Naive thymus-derived CD4-positive, alpha-beta T cell (primary cell): ENCODE measurements at places on chromosomes 7 and 10.

DNA sequence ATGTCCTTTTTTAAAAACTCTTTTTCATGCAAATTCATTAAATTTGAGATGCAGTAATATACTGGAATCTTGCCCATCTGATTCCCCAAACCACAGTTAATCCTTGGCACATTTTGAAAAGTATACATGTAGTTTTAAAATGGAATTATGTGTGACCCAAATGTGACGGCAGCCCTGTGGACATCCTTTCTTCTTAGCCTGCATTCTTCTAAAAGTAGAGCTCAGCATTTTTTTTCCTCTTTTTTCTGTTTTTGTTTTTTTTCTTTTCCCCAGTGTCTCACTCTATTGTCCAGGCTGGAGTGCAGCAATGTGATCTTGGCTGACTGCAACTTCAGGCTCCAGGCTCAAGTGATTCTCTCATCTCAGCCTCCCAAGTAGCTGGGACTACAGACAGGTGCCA, 338.9 kb downstream of the GALNT17 start:
- H3K27me3 ChIP-seq: no peaks in the 10 kb centered on the region
- no peaks in the 10 kb centered on the region for H3K4me1 ChIP-seq
- H3K4me3 ChIP-seq: no peak overlapping the region
- H3K27ac ChIP-seq: no peak overlapping the region
- H3K36me3 ChIP-seq: no peaks in the 10 kb centered on the region

DNA sequence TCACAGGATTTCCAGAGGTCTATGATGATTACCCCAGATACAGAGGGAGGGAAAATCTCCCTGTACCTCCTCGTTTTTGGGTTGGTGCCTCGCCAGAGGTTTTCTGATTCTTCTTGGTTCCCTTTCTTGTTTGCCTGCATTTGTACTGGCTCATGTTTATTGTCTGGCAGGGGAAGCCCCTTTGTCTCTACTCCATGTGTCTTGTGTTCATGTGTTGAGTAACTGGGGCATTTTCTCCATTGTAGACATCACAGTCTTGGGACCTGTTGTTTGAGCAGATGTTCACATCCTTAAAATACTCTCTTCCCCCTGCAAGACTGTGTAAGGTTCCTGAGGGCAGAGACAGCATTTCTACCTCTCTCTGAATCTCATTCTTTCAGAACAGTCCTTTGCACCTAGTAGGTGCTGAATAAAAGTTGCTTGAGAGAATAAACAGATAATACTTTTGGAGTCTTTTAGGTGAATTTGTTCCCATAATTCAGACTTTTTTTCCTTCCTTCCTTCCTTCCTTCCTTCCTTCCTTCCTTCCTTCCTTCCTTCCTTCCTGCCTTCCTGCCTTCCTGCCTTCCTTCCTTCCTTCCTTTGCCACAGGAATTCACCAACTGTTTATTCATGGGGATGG, 25.1 kb downstream of the CDK14 start:
- H3K27me3 ChIP-seq: no peaks in the 10 kb centered on the region
- H3K27ac ChIP-seq: no peak overlapping the region
- no peak for DNase-seq
- no peaks in the 10 kb centered on the region for H3K36me3 ChIP-seq

DNA sequence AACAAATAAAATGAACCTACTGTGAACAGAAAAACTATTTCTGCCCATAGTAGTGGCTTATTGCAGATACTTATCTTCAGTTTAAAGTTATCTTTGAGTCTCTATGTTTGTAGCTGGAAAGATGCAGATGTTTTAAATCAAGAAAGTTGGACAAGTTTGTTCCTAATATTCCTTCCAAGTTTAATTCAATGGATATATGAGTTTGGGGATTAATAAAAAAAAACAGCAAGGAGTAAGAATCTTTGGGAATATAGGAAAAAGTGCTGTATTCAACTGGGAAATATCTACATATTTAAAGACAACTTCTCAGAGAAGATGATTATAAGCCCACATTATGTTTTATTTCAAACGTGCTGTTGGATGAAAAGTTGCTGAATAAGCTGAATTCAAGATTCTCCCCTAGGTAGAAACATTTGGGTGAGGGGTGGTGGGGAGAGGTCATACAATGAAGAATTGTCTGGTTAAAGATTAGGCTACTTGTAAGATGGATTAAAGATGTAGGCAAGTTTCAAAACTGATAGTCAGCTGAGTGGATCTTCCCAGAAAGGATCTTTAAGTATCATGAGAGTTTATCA, 1135.2 kb downstream of the CNTNAP2 start:
- H3K27ac ChIP-seq: no peak overlapping the region
- no peaks in the 10 kb centered on the region for H3K36me3 ChIP-seq
- H3K27me3 ChIP-seq: no peaks in the 10 kb centered on the region
- no peaks in the 10 kb centered on the region for H3K4me1 ChIP-seq
- no peak for DNase-seq
- H3K4me3 ChIP-seq: no peak overlapping the region

GRCh38 chr10:122113161-122113944, 124.4 kb downstream of the TACC2 start:
- no peaks in the 10 kb centered on the region for H3K36me3 ChIP-seq
- H3K4me1 ChIP-seq: no peaks in the 10 kb centered on the region
- no peak overlapping the region for H3K4me3 ChIP-seq
- no peak overlapping the region for H3K27ac ChIP-seq
- no peak for DNase-seq

DNA sequence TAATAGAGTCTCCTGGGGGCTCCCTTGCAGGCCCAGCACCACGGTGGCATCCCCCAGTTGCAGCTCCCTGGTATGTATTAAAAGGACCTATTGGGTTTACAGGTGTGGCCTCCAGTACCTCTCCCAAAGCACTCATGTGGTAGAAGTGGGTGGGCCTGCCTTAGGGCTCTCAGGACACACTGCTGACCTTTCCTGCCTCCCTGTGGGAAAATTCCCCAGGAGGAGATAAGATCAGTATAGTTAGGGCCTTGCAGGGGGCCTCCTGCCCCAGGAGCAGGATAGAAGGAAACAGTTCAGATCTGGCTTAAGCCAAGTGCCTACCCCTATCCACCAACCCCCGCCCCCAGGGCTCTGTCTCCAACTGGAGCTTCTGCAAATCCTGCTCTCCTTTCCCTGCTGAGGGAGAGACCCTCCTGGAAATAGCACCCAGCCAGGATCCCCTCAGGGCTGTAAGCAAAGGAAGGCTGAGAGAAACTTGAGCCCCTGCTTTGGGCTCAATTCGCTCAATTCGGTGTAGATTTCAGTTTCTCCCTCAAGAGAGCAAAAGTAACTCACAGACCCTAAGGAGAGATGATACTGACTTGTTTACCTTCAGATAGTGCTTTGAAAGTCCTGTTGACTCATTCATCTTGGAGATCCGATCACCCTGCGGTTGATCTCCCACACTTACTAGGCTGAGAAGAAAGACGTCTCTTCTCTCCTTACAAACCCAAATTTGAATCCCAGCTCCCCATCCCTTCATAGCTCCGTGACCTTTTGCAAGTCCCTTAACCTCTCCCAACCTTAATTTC, 130.6 kb downstream of the WDR11 start:
- H3K4me3 ChIP-seq: no peak overlapping the region
- no peak for DNase-seq
- H3K27ac ChIP-seq: no peak overlapping the region
- no peaks in the 10 kb centered on the region for H3K36me3 ChIP-seq
- peaks cover 9% of the 10 kb centered on the region for H3K27me3 ChIP-seq

DNA sequence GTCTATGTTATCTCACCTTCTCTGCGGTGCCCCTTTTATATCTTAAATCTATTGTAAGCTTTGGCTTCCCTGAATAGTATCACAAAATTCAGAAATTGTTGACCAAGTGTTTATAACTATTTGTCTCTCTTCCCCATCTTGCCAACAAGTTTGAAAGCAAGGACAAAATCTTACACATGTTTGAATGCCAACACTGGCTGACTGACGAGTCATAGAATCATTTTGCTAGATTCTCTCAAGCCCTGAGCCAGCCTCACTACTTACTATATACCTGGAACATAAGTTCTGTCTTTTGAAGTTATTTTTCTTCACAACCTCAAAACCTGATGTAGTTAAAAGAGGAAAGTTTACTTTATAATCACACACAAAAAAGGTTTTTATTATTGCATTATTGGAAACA, 700.7 kb downstream of the PHTF2 start:
- DNase-seq: no peak
- H3K4me3 ChIP-seq: no peak overlapping the region
- no peaks in the 10 kb centered on the region for H3K36me3 ChIP-seq
- no peaks in the 10 kb centered on the region for H3K4me1 ChIP-seq
- no peak overlapping the region for H3K27ac ChIP-seq
- H3K27me3 ChIP-seq: no peaks in the 10 kb centered on the region

GRCh38 chr10:119299531-119299930, 92.2 kb downstream of the GRK5 start:
- no peak overlapping the region for H3K27ac ChIP-seq
- H3K27me3 ChIP-seq: no peaks in the 10 kb centered on the region
- no peak for DNase-seq

DNA sequence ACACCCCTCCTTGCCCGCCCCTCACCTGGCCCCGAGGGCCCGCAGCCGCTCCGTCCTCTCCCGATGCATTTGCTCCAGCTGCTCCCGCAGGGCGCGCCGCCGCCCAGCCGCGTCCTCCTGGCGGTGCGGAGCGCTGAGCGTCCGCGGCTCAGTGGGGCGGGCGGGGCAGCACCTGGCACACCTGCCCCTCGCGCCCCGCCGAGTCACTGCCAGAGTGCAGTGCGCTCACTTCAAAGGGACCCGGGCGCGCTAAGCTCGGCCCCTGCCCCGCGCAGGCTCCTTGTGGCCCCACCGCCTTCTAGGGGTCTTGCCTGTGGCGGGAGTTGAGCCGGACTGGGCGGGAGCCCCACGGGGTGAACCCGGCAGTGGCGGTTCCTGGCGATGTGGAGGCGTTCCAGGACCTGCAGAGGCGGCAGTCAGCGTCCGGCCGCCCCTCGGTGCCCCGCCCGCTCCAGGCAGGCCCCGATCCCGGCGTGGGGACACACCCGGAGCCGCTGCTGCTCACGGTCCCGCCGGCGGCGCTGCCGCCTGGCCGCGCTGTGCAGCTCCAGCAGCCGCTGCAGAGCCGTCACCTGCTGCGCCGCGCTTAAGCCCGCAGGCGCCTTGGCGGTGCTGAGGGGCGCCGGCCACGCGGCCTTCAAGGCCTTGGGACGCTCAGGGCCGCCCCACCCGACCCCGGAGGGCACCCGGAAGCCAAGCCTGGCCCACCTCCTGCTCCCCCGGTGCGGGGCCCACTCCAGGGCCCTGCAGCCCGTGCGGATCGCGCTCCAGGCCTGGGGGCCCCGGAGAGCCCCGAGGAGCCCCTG, 6.7 kb downstream of the ATP6V1F start:
- peaks cover 4% of the 10 kb centered on the region for H3K4me1 ChIP-seq
- peak; percentile 63 for DNase-seq
- H3K27ac ChIP-seq: peak overlapping the region; percentile 18
- H3K4me3 ChIP-seq: peak overlapping the region; percentile 56

DNA sequence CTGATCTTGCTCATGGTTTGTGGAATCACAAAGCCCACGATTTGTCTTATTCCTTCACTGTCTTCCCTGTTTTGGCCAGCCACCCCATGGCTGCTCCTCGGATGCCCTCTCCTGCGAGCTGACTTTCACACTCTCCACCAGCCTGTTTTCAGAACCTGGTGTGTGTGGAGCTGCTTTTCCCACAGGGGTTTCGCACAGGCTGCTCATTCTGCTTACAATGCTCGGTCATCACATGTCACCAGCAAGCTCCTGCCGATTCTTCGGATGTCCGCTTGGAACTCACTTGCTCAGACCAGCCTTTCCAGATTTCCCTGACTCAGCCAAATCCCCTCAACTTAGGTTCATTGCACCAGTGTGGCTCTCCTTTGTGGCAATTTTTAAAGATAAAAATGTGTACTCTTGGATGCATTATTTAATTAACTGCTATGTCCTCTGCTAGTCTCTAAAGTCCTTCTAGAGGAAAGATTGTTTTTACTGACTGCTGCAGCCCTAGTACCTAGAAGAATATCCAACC, 1018.6 kb upstream of the LRRTM3 start:
- no peak overlapping the region for H3K27ac ChIP-seq
- H3K36me3 ChIP-seq: no peaks in the 10 kb centered on the region
- DNase-seq: no peak
- H3K4me3 ChIP-seq: no peak overlapping the region
- no peaks in the 10 kb centered on the region for H3K4me1 ChIP-seq

DNA sequence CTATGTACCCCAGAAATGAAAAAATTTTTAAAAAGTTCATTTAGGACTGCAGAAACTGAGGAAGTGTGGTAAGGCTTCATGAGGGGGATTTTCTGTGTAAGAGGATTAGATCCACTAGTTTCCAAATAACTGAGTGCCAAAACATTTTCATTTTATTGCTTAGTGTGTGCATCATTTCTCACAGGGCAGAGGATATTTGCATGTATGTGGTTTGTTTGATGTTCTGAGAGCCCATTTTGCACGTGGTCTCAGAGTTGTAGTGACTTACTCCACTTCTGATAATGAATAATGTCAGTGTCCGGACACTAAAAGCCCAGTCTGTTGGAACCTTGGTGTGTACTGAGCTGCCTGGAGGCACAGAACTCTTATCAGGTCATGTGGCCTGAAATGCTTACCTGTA, 299.9 kb downstream of the AUTS2 start:
- H3K4me1 ChIP-seq: no peaks in the 10 kb centered on the region
- no peak overlapping the region for H3K4me3 ChIP-seq
- no peaks in the 10 kb centered on the region for H3K27me3 ChIP-seq
- DNase-seq: no peak

DNA sequence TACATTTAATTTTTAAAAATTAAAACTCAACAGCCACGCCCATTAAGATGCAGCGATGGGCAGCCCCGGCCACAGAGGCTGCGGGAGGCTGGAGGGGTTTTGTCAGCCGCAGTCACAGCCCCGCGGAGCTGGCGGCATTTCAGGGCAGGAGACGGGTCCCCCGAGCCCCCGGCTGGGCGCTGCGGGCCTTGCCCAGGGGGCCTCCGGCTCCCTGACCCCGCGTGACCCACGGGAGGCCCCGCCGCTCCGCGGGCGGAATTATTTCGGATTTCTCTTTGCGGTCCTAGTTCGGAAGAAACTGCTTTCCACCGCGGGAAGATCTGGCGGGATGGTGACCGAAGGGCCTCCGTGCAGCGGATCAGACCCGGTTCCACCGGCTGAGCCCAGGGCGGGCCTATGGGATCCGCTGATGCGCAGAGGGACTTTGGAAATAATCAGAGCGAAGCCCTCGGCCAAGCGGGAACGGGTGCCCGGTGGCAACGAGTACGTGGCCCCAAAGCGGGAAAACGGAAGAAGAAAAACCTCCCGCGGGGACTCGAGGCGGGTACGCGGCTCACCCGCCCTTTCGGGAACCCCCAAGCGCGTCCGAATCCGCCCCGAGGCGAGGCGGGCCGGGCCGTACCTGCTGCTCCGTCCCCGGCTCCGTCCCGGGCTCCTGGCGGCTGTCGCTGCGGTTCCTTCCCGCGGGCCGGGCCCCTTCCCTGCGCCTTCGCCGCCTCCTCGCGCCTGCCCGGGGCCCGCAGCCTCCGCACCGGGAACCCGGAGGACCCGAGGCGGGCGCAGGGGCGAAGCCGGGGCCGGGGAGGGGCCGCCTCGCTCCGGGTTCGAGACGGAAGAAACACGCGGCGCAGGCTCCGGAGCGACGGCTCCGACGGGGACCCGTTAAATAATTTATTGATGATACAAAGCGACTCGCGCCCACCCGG, 1.7 kb downstream of the NKX6-2 start:
- no peak overlapping the region for H3K4me3 ChIP-seq
- H3K27ac ChIP-seq: no peak overlapping the region
- H3K27me3 ChIP-seq: no peaks in the 10 kb centered on the region
- no peaks in the 10 kb centered on the region for H3K4me1 ChIP-seq
